Natural killer cell (primary cell): ENCODE measurements at places on chromosomes 2 and 18. TPM values are rescaled to one million over a fixed set of nuclear protein-coding genes. Genes with fewer than 3 reads are reported as not detected.

Gene MERTK
- 0.45 TPM for total RNA-seq

Gene TRIM43
- total RNA-seq = not detected

Gene HAUS1
- 15.2 TPM for total RNA-seq

Gene TMEM185B
- 19.9 TPM for total RNA-seq

Gene ESPNL
- not detected for total RNA-seq

Gene FN1
- total RNA-seq = 0.30 TPM

Gene INO80B
- total RNA-seq = 34.0 TPM

Gene TMEM178A
- total RNA-seq = not detected
